Heart left ventricle (tissue), 16 donors: ENCODE measurements at places on chromosomes 4 and X.

DNA sequence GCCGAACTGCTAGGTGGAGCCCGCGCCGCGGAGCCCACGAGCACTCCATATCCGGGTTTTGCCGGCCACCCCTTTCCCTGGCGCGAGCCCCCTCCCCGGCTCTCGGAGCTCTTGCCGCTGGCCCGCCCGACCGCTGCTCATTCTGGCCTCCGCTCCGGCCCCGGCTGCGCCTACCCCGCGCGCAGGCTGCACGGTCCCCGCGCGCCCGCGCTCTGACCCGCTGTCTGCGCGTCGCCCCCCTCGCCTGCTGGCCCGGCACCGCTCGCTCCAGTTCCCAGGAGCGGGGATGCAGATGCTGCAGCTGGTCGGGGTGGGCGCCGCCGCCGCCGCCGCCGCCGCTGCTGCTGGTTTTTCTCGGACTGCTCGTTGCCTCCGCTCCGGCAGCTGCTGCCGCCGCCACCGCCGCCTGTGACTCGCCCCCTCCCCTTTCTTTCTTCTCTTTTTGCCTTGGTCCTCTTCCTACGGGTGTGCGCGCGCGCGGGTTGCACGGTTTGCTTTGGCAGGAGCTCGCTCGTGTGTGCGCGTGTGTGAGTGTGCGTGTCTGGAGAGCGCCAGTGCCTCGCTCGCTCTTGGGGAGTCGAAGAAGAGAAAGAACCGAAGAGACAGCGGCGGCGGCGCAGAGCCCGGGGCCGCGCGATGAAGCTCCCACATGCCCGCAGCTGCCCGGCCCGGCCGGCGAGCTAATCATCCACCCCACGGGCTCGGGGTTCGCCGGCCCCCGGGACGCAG lies at the start of gene ADGRL3:
ADGRL3 (plus strand) TSS at position 140 of the 729 bp plus-strand sequence.
- DNase-seq, result peak; percentile 45

DNA sequence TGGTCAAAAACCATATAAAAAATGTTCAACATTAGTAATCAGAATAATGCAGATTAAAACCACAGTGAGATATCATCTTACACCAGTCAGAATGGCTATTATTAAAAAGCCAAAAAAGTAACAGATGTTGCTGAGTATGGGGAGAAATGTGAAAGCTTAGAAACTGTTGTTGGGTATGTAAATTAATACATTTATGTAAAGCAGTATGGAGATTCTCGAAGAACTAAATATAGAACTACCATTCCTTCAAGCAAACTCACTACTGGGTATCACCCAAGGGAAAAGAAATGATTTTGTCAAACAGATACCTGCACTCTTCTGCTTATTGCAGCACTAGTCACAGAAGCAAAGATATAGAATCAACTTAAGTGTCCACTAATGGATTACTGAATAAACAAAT lies 576.4 kb upstream of the EPHA5 start:
- DNase-seq, result no peak

DNA sequence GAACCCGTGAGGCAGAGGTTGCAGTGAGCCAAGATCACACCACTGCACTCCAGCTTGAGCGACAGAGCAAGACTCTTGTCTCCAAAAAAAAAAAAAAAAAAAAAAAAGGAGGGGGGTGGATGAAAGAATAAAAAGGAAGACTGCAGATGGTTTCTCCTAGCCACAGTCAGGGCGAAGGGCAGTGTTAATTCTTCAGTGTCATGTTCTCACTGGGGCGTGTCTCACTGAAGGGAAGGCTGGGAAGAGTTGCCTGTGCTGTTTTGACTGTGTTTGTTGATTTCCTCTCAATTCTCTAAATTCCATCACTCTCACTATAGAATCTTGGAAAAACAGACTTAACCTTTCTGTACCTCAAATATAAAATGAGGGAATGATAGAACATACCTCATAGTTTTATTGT lies 71.6 kb upstream of the DHX15 start:
- DNase-seq, result no peak

- no peak for DNase-seq
Measured at GRCh38 chr4:113742643-113743042, 18.9 kb downstream of the CAMK2D start.

DNA sequence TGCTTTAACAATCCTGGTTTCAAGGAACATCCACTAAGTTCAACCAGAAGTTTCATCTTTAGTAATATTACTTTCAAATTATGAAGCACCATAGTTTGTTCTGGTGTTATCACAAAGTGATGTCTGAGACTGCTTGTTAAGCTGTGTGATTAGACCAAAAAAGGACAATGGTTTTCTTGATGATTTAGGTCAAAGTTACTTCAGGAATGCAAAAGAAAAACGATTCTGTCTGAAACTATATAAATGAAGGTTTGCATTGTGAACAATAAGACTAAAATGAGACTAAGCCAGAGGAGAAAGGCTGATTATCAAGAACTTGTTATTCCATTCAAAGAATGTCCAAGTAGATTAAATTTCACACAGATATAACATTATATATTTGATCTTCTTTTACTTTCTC lies 122.4 kb upstream of the ETNPPL start:
- DNase-seq, result no peak

DNA sequence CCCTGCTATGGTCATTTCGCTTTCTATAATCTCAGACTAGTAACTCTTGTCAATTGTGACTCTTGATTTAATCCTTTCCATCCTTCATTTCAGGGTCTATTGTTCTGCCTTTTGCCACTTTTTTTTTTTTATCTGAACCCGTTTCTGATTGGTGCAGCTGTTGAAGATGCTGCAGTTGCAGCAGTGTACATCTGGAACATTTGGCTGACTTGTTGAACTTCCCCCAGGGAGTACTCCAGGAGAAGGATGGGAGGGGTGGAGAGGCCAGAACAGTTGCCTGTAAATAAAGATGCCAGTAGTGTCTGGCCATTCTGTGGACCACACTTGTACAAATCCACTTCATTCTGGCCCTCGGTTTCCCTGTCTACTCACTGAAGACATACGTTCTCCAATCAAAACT lies 1.0 kb upstream of the EDA start:
- DNase-seq, result no peak

- DNase-seq, result no peak
Measured at GRCh38 chr4:88189881-88190585, 31.6 kb upstream of the ABCG2 start.

- DNase-seq, result no peak
Measured at GRCh38 chr4:177005674-177006230, 213.0 kb upstream of the VEGFC start.

DNA sequence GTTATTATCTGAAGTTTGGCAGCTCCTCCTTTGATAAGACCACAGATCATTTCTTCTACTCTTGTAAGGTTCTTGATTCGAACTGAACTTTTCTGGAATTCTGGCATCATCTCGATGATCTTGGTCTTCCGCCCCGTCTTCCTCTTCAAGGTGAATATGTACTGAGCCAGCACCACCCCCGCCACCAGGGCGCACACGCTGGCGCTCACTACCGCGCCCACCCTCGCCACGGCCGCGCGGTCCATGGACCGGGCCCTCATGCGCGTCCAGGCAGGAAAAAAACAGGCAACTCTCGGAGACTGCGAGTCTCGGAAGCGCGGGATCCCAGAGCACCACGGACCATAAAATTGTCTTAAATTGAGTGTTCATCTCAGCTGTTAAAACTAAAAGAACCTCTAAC lies 458.4 kb upstream of the NDST3 start:
- no peak for DNase-seq

- no peak for DNase-seq
Measured at GRCh38 chr4:101242441-101242840, 104.9 kb downstream of the PPP3CA start.

- DNase-seq, result no peak
Measured at GRCh38 chrX:12946838-12947544, 27.9 kb upstream of the TMSB4X start.

- DNase-seq, result peak; percentile 84
Measured at GRCh38 chr4:2482693-2483092, 13.8 kb downstream of the RNF4 start.
